ENCODE measurements at places on chromosomes 3 and 15.
A peak's percentile ranks its signal among the peaks of the same experiment; 100 is the strongest.

DNA sequence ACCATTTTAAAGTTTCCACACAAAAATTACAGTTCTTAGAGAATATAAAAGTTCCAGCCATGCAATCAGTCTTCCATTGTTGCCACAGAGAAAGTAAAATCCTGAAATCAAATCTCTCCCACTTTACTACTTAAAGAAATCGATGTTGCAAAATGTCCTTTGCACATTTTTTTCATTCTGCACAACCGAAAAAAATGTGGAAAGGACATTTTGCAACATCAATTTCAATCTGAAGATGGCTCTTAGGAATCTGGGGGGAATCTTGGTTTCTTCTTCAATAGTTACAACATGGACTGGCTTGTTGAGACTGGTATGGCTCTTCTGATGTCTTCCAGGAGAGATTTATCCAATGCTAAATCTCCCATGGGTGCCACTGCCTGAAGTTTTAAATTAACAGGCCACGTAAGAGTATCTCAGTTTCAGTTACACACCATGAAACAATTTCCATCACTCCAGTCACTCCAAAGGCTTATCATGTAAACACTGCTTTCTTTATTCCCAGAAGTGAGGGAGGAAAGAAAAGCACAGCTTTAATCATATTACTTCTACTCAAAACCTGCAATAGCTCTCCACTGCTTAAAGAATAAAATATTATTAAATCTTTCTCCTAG lies 55.8 kb upstream of the CTNNB1 start:
- no peak for DNase-seq

GRCh38 chr15:38401701-38402100 lies 52.2 kb upstream of the FAM98B start:
- no peak for DNase-seq

- DNase-seq = no peak
Measured at GRCh38 chr3:175646865-175647264, 787.7 kb downstream of the NAALADL2 start.

- DNase-seq = no peak
Measured at GRCh38 chr3:115999613-116000012, 376.3 kb downstream of the GAP43 start.

- no peak for DNase-seq
Measured at GRCh38 chr15:77004189-77004588, 9.3 kb downstream of the PSTPIP1 start.

GRCh38 chr3:23294770-23295387 lies 91.8 kb downstream of the UBE2E2 start:
- DNase-seq = no peak

DNA sequence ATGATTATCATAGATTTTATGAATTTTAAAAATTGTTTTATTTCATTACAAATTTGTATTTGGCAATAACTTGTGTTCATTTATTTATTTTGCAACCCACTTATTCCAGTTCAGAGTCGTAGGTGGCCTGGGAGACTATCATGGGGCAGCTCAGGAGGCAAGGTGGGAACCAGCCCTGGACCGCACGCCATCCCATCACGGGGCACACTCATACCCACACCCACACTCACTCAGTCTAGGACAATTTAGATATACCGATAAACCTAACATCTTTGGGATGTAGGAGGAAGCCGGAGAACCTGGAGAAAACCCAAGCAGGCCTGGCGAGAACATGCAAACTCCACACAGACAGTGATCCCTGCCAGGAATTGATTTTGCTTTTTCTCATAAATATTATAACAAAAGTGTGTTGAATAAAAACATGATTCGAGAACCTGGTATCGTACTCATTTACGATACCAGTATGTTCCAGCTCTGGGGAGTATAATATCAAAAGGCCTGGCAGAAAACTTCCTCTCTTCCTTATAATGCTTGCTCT lies 205.3 kb downstream of the NFKBIZ start:
- DNase-seq = no peak

DNA sequence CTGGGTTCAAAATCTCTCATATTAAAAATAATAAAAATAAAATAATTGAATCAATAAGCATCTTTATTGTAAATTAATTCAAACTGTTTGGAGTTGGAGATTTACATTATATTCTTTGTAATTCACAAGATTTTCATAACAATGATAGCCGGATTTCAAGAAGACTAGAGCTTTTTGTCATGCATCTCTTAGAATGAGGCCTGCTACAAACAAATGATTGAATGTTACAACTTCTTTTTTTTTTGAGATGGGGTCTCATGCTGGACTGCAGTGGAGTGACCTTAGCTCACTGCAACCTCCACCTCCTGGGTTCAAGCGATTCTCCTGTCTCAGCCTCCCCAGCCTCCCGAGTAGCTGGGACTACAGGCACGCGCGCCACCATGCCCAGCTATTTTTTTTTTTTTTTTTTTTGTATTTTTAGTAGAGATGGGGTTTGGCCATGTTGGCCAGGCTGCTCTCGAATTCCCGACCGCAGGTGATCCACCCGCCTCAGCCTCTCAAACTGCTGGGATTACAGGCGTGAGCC lies 3.5 kb downstream of the SLTM start:
- no peak for DNase-seq

- DNase-seq = peak; percentile 4
Measured at GRCh38 chr15:73127302-73127936, 75.2 kb downstream of the NEO1 start.

GRCh38 chr3:23659274-23659673 lies 146.5 kb upstream of the UBE2E1 start:
- no peak for DNase-seq

- DNase-seq = no peak
Measured at GRCh38 chr3:114380233-114380651, 86.4 kb downstream of the TIGIT start.

DNA sequence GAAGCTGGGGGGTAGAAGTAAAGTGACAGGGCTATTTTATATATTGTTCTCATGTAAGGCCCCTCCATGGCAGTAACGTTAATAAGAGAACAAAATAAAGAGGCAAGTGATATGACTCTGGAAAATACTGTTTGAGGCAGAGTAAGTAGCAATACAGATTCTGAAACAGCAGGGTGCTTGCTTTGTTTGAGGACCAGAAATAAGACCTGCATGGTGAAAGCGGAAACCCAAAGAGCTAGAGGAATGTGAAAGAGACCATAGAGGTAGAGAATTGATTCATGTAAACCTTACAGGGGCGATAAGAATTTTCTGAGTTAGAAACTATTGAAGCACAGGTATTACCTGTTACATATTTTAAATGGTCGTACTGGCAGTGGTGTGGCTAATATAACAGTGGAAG lies 1517.1 kb downstream of the SI start:
- DNase-seq = no peak

- DNase-seq = no peak
Measured at GRCh38 chr3:120495809-120496208, 45.0 kb upstream of the FSTL1 start.

DNA sequence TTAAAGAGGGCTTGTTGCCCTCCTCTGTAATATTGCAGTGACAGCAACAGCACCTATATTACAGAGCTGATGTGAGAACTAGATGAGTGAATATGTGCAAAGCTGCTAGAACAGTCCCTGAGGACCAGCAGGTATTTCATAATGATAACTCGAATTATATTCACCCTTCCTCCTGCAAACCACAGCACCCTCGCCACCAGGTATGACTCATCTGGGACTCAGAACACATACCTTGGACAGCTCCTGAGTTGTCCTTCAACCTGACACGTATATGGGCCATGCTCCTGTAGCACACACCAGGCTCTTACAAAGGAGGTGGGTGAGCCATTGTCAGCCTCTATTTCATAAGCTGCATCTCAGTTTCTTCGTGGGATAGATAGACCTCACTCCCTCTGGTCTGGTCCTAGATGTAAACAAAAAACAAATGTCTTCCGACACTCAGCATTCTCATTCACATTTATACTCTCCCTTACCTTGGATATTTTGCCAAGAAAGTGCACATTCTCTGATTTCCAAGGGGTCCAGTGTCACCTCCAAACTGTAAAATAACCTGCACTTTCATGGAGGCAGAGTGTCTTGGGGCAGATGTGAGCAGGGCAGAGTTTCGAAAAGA lies 124.5 kb downstream of the TLE3 start:
- no peak for DNase-seq

DNA sequence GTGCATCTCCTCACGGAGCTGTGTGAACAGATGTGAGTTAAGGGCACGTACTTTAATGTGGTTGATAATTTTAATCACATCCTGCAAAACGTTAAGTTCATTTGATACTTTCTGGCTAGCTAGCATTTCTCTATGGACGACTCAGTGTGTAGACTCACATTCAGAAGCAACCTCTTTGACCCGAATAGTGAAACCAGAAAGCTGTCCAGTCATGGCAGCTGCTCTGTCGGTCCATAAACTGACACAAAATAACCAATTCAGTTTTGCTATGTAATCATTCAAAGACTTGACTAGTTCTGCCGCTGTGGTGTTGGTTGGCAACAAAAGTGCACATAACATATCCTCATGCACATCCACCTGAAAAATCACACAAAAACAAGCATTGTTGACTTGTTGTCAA lies 3.7 kb upstream of the GFM1 start:
- DNase-seq = no peak

DNA sequence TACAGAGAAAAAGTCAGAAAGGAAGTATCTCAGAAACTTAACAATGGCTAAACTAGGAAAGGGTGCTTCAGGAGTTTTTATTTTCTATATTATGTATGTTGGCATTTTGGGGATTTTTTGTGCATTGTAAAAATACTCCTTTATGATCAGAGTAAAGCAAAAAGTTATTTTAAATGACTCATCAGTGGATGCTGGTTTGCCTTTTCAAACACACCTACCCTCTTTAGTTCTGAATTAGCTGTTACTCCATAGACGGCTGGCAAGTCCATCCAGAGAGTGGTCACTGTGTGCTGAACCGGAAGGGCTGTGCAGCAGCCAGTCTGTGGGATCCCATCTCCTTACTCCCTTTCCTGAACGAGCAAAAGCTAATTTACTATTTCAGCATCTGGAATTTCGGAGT lies 942 bp downstream of the CCR9 start:
- DNase-seq = no peak

DNA sequence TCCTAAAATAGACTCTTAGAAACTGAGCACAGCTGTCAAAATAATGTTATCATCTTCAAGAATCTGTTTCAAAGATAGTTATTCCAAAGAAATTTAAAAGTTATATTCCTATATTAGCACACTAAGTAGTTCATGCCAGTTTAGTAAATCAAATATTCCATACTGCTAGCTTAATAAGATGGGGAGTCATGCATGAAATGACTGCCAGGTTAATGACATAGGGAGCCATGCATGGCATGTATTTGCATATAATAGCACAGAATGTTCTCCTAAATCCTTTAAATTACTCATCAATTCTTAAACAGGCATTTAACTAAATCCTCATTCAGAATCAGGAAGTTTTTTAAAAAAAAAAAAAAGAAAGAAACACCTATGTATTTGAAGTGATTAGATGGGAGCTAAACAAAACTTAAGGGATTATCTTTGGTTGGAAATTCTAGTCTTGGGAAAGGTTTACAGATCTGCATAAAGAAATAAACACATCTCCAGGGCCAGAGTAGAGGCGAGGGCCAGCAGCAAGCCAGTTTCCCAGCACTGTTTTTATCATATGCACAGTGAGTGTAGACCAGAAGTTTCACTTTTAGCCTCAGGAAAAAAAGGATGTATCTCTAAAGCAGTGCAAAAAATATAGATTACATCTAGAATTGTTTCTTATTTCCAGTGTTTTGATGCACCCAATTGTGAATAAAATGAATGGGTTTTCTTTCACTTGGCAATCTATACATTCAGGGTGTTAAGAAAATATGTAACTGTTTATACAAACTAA lies 366.4 kb upstream of the AGTR1 start:
- DNase-seq = no peak

GRCh38 chr3:133675631-133676335 lies 14.0 kb upstream of the TOPBP1 start:
- DNase-seq = no peak

DNA sequence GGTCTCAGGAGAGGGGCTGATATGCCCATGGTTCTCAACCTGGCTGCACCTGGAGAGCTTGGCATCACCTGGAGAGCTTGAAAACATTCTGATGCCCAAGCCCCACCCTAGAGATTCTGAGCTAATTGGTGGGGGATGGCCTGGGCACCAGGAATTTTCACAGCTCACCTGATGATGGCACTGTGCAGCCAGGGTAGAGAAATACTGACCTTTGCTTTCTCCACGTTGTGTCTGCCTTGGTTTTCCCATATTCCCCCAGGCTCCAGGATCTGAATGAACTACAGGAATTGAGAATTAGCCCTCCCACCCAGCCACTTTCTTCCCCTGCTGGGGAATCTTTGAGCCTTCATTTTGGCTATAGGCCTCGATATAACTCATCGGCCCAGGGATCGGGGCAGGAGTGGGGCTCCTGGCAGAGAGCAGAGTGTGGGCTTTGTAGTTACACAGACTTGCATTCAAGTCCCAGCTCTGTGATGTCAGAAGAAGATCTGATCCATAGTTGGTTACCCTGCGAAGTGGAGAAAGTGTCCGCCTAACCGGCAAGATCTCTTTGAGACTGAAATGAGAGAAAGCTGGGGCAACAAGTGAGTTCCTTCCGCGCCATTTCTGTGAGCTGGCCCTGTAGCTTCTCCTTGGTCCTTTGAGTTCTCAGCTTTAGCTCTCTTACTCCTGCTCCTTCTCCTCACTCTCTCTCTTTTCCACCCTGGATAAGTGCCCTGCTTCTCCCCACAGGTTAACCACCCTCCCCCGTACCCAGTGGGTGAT lies 33.1 kb upstream of the UBE2Q2 start:
- no peak for DNase-seq

GRCh38 chr15:84961114-84961452 lies 20.6 kb upstream of the PDE8A start:
- DNase-seq = no peak

GRCh38 chr3:114460459-114460858 lies 166.6 kb downstream of the TIGIT start:
- DNase-seq = no peak

- DNase-seq = no peak
Measured at GRCh38 chr15:60801395-60801794, 322.5 kb upstream of the ICE2 start.

DNA sequence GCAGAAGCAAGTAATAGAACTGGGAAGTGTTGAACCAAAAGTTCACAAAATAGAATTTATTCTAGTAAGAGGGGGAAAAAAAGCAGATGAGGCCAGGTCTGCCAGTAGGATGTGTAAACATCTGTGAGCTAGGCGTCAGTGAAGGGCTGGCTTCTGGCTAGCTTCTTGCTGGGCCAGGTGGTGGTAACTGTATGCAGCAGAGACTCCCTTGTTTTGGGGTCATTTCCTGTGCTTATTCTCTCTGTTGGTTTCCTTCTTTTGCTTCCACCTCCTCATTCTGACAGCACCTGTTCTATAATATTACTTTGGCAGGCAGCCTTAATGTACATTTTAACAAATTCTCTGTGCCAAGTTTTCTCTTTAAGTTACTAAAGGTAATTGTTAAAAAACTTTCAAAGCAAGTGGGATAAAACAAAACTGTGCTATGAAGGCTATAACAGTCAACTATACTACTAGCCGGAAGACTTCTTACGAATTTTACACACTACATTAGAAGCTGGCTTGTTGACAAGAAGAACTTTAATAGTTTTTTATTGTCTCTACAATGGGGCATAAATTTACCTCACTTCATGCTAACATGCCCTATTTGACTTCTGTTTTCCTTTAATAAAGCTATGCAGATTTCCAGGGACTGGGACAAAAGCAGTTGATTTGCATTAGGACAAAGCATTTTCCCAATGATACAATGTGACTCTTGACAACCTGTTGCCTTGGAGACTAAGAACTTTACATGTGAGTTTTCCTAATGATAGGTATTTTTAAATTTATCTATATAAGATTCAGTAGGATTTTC lies 318.8 kb upstream of the NAALADL2 start:
- peak; percentile 70 for DNase-seq

Measured in NCI-H1092 (cell line).